ENCODE measurements at places on chromosomes 1 and 21.

DNA sequence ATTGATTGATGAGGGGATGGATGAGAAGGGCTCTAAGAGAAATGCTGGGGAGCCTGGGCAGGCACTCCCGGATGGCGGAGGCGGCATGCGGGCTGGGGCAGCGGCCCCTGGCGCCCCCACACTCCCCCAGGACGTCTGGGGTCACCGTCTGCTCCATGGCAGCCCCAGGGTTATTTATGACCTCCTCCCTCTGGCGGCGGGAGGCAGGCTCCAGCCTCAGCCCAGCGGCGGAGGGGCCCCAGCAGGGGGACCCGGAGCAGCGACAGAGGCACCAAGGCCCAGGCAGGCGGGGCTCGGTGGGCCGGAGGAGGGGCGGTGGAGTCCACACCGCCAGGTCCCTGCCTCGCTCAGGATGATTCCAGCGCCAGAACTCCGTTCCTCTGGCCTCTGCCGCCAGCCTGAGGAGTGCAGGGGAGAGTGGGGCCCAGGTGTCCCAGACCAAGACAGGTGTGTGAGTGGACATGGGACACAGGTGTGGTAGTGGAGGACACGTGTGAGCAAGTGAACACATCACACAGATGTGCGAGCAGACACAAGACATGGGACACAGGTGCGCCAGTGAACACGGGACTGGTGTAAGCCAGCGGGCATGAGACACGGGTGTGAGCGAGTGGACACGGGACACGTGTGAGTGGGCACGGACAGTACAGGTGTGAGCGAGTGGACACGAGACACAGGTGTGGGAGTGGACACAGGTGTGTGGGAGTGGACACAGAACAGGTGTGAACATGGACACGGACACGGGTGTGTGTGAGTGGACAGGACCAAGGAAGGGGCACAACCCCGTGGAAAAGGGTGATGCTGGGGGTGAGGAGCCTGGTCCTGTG, 2.5 kb upstream of the SAMD11 start:
- peak; percentile 72 for DNase-seq

DNA sequence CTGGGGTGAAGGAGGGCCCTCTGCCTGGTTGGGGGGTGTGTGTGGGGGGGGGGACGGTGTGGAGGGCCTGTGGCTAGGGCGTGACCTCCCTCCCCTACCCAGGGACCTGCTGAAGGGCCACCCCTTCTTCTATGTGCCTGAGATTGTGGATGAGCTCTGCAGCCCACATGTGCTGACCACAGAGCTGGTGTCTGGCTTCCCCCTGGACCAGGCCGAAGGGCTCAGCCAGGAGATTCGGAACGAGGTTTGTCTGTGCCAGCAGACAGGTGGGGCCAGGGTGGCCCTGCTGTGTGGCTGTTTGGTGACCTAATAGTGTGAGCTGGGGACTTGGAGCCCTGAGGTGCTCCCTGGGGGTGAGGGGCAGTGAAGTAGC, 43.9 kb downstream of the COQ8A start:
- no peak for DNase-seq

DNA sequence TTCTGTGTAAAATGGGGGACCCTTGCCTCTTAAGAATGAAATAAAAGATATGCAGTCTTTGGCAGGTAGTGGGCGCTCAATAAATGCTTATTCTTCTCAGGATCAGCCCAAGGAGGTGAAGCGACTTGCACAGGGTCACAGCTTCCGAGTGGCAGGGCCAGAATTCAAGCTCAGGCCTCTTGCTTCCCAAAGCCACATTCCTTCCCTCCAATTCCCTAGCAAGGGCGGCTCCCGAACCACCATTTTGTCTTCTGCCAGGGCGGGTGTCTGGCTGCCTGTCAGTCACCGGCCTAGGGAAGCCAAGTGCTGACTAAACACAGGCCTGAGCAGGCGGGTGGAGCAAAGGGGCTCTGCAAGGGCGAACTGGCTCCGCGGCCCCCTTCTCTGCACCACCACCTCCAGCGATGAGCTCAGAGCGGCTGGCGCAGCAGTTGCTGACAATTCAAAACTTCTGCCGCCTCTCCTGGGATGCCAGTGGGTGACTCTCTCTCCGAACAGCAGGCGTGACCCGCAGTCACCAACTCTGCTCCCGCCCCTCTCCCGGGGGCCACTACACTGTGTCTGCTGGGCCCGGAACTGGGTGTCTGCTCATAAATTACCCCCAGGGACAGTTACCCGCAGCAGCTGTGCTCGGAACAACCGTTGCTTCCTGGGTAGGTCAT, 10.8 kb downstream of the GPR3 start:
- DNase-seq, result peak; percentile 73

DNA sequence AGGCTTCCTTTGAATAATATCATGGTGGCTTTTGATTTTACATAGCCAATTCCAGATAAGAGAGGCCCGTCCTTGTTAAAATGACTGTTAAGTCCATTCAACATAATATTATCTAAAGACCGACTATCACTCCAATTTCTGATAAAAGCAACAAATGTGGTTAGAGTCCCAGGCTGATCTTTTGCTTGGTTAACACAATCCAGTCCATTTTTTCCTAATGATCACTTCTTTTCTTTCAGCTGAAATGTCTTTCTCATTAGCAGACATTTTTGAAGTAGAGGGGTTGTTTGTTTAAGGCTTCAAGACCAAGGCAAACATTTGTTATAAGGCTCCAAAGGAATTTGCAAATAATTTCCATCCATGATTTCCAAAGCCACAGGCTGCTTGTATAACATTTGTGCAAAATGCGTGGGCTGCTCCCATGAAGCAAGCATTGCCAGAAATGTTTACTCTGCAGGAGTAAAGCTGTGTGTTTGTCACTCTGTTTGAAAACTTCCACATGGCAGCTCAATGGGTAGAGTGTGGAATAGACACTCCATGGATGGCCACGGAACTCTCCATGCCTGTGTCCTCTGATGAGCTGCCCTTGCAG, 111.5 kb downstream of the PSMG1 start:
- no peak for DNase-seq

GRCh38 chr1:159077120-159077961, 775 bp upstream of the AIM2 start:
- DNase-seq, result no peak

- no peak for DNase-seq
These were observed 14.5 kb downstream of the RASSF5 start for GRCh38 chr1:206521694-206522402.

DNA sequence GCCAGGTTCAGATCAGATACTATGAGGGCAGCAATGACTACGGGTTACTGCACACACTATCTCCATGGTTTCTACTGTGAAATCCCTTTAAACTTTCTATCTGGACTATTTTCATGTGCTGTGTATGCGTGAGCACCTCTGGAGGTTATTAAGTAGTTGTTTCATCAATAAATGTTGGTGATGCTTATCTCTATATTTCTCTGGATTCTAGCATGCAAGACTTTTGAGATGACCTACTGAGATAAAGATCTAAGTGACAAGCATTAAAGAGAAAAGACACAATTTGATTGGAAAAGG, 194.0 kb downstream of the NRIP1 start:
- no peak for DNase-seq

GRCh38 chr1:182061594-182061993, at the start of gene ZNF648:
Gene ZNF648, minus strand, starts transcription at chr1:182061712. Its CDS starts 3,702 bp downstream, at chr1:182058010.
- DNase-seq, result no peak

DNA sequence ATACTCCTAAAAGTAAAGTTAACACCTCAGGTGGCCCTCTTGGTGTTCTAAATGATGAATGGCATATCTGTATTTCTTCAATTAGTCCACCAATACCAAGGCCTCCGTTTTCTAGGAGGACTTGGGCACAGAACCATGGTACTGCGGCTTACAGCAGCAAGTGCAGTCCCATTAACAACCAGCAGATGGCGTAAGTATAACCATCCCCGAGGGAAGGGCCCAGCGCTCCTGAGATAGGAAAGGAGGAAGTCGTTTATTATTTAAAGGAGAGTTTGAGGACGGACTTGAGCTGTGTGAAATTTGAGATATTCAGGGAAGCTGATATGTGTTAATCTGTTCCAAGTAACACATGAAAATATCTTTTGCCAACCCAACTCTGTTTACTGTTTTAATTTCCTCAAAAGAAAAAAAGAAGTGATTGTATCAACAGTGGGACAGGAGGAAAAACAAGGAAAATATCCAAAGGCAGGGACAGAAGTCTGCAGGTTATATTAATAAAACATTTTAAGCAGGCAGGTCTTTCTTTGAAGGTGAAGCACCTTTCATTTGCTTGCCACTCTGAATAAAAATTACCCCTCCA, 37.7 kb upstream of the KCNJ15 start:
- peak; percentile 77 for DNase-seq

- no peak for DNase-seq
These were observed 365.8 kb downstream of the RGS7 start for GRCh38 chr1:240991230-240991629.

- no peak for DNase-seq
These were observed 60.8 kb downstream of the EYA3 start for GRCh38 chr1:28027660-28028059.

GRCh38 chr1:1109743-1110142, 6.1 kb downstream of the C1orf159 start:
- no peak for DNase-seq

DNA sequence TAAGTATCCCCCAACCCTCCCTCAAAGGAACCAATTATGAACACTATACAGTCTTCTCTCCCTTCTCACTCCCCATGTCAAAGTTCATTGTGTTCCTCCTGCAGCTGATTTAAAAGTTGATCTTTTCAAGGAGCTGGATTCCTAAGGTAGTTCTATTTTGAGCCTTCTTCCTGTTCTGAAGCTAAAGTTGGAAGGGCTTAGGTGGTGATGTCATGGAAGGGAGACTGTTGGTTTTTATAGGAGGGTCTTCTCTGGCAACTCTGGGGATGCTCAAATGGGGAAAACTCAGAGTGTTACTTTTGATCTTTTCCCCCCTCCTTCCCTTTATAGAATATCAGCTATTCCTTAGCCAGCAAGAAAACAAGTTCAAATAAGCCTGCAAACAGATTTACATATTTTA, 83.0 kb upstream of the AK4 start:
- DNase-seq, result no peak

GRCh38 chr21:16116069-16116468, 386.3 kb downstream of the USP25 start:
- no peak for DNase-seq

DNA sequence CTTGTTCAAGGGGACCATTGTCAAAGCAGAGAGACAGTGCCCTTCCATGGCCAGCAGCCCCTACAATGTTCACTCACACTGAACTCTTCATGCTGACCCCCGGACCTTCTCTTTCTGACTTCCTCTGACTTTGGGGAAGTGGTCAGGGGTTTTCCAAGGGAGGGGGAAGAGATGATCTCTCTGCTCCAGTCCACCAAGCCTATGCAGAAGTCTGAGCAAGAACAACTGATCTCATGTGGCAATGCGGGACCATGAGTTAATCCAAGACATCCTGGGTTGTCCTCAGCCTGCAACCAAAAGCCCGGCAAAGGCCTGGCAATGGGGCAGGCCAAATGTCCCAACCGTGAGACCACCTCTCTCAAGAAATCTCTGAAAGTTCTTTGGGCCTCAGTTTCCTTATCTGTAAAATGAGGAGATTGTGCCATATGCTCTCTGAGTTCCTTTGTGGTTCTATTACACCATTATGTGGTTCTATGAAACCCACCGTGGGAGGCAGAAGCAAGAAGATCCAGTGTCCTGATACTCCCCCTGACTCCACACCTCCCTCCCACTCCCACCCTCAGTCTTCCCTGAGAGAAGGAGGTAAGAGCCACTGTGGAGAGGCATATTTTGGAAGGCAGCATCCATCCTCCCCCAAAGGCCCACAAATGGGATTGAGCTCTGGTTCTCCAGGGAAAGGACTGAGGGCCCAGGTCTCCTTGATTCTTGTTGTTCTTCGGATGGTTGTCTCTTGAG, 11.8 kb upstream of the ARHGEF2 start:
- DNase-seq, result no peak

- DNase-seq, result no peak
These were observed 167.7 kb upstream of the USP24 start for GRCh38 chr1:55382806-55383305.

DNA sequence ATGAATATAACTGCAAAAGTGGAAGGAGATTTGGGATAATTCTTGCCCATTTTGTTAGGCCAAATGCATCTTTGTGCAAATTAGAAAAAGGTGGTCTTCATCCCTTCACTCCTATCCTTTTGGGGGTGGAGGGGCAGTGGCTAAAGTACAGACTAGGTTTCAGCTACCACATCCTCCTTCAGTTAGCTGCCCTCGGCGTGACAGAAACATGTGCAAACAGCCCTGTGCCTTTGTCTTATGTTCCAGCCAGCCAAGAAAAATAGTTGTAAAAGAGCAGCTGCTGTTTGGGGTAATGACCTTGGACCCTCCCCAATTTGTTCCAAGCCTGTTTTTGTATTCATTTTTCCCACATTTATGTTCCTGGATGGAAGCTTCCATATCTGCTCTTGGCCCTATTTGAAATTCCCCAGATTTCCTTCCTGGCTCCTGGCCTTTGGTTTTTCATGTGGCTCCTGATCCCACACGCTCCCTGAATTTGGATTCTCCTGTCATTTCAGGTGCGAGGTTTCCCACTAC, 8.3 kb upstream of the LGALS8 start:
- no peak for DNase-seq

GRCh38 chr21:15848634-15849560, 119.1 kb downstream of the USP25 start:
- DNase-seq, result peak; percentile 85

- DNase-seq, result no peak
These were observed 35.0 kb downstream of the TCEANC2 start for GRCh38 chr1:54088385-54088784.

- no peak for DNase-seq
These were observed 126.8 kb upstream of the EDN2 start for GRCh38 chr1:41611068-41611931.

GRCh38 chr1:55987491-55988249, 591.7 kb downstream of the PLPP3 start:
- no peak for DNase-seq

DNA sequence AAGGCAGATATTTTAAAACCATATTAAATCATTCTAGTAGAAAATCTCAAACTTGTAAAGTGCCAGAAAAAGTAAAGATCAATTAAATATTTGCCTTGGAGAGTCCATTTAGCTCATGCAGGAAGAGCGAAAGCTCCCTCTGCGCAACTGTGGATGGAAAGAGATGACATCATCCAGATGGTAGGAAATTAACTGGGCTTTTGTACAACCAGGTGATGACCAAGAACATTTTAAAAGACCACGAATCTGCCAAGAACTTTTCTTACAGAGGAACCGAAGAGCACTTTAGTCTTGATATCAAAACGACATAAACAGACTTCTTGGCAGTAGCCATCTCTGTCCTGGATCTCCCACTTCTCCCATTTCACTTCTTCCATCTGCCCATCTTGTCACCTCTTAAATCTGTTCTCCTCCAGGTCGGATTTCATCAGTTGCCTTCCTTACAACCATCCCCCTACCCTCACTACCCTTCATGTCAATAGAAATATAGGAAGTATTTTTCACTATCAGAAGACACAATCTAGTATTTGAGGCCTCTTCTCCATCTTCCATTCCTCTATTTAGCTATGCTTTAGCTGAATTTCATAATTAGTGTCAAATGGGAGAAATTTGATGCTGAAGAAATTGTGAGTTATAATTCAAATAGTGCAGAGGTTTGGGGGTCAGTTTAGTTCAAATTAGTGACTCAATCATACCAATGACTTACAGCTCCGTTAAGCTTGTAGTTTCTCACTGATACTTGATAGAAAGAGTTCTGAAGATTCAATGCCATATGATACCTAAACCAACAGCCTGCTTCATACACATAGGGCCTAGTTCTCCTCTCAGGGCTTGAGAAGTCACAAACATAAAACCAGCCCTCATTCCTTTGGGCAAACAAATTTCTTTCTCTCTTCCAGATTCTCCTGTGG, 22.0 kb upstream of the DNASE2B start:
- DNase-seq, result no peak

Data from epithelial cell of esophagus (primary cell).